G401 (cell line): ENCODE measurements at places on chromosomes 4 and X. TPM values are rescaled to one million over a fixed set of nuclear protein-coding genes. Genes with fewer than 3 reads are reported as not detected.

FGD1 gene
- 20.2 and 31.5 TPM in 2 replicates for total RNA-seq

SATL1 gene
- total RNA-seq, result not detected in 2 replicates

NSUN7 gene
- not detected in 2 replicates for total RNA-seq

ARAP2 gene
- not detected in 2 replicates for total RNA-seq
